ENCODE measurements at places on chromosomes 5 and 9.

GRCh38 chr5:123035918-123036390 is 571 bp downstream of the PPIC start:
- DNase-seq: no peak

- DNase-seq: no peak
Observed at GRCh38 chr5:71452876-71453275, 2.6 kb upstream of the BDP1 start.

DNA sequence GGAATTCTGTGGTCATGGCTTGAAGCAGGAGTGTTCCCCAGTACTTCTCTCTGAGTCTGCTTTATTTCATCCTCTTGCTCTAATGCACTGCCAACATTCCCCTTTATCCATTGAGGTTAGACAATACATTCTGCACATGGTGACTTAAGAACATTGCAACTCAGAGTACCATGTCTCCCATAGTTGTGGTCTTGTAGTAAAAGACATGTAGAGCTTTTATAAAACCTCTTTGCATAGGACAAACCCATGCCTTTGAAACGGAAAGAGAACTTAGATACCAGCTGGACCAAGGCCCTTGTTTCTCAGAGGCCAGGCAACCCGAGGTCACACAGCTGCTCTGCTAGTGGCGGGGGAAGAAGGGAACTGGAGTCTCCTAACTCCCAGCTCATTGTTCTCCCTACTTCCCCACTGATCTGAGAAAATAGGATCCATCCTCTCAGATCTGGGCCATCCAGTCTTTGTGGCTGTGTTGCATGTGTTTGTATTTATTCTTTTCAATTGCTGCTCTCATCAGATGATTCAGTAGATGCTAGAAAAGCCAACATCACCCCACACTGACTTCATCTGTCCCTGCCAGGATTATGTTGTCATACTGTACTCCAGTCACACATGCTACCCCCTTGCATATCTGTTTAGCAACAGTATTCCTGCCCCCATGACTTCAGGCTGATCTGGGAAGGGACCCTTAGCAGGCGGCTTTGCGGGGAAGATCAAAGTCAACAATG is 236.9 kb downstream of the SAXO1 start:
- no peak for DNase-seq

GRCh38 chr9:136339173-136339957 is 12.0 kb downstream of the GPSM1 start:
- DNase-seq: no peak

DNA sequence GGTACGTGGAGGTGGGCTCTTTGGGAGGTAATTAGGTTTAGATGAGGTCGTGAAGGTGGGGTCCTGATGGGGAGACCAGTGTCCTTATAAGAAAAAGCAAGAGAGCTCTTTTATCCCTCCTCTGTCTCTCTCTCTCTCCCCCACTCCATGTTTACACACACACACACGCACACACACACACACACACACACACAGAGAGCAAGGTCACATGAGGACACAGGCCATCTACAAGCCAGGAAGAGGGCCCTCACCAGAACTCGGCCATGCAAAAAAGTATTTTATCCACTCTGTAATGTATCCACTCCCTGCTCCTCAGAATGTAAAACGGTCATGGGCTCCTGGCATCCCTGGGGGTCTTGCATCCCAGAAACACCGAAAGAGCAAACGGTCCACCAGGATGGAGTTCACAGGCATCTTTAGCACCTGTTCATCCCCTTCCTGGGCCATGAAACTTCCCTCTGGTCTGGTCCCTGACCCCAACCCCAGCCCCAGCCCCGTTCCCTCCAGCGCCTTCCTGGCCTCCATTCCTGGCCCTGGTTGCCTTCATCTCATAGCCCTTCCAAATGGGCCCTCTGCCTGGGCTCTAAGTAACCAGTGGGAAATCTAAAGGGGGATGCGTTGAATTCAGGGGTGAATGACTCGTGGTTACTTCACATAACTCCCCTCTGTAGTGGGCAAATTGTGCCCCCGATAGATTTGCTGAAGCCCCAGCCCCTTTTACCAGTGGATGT is 88.8 kb downstream of the NSUN2 start:
- no peak for DNase-seq

- no peak for DNase-seq
Observed at GRCh38 chr9:4243113-4243512, 56.8 kb downstream of the GLIS3 start.

DNA sequence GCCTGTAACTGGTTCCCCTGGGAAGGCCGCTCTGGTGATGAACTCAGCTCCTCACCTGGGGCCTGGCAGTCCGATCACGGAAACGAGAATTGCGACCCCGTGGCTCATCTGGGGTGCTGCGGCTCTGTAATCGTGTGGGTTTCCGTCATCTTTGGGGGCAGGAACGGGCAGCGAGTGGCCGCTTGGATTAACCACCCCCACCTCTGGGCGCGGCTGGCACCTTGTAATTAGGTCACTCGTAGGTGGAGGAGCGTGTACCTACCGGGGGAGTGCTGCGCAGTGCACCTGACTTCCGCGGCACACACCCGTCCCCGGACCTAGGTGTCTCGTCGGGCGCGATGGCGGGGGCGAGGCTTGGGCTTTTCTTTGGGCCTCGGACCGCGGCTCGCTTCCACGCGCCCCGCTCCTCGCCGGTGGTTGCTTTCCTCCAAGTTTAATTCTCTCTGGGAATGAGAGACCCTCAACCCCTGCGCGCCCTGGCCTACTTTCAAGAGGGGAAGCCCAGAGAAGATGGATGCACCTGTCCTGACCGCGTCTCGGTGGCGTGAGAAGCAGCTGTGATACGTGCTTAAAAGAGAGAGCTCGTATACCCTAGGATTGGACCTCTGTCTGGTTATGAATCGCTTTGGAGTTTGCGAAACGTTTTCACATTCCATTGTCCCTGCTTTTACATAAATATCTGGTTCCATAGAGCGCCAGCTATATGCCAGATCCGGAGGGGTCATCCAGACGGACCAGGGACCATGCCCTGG is 744 bp upstream of the PPP2CA start:
- DNase-seq: peak; percentile 46

- DNase-seq: no peak
Observed at GRCh38 chr5:156936972-156937371, 26.1 kb downstream of the TIMD4 start.

- DNase-seq: no peak
Observed at GRCh38 chr5:19685473-19685872, 302.5 kb downstream of the CDH18 start.

DNA sequence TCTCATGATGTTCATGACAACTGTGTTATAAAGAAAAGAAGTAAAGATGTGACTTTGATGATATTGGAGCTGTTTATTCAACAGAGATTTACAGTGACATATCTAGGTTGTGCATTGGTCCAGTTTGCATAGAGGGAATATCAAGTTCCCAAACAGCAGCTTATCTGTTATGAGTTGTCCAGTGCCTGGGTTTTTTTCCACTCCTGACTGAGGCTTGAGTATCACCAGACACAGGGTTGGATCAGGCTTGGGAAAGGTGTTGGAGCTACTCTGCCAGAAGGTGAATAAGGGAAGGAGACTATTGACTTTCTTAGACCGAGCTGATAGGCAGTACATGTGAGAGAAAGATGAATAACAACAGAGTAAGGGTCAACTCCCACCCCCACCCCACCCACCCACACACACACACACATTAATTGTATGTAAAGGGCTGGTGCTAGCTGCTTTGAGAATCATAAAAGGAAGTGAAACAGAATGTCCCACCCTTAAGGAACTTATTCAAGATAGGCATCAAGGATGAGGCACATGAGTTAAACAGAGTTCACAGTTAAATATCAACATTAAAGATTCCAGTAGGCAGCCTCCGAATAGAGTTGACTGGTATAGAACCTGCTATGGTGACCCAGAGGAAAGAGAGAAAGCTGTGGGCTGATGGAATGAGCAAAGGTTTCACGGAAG is 33.0 kb upstream of the RASGRF2 start:
- DNase-seq: no peak

GRCh38 chr5:1893754-1894153 is 11.0 kb upstream of the IRX4 start:
- no peak for DNase-seq

DNA sequence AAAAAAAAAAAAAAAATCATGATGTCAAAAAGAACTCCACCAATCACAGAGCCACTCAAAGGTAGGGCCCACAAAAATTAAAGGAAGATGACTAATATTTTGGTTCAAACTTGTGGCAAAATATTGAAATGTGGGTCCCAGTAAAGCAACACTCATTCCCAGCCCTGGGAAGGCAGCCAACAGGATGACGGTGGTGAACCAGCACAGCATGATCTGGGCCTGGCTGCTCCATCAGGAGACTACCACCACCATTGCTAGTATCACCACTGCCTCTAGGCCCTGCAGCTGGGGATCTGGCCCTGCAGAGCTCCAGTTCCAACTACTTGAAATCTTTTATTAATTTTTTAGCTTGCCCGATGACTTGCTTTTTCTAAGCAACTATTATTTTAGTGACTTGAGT is 206.8 kb upstream of the ITGA1 start:
- no peak for DNase-seq

DNA sequence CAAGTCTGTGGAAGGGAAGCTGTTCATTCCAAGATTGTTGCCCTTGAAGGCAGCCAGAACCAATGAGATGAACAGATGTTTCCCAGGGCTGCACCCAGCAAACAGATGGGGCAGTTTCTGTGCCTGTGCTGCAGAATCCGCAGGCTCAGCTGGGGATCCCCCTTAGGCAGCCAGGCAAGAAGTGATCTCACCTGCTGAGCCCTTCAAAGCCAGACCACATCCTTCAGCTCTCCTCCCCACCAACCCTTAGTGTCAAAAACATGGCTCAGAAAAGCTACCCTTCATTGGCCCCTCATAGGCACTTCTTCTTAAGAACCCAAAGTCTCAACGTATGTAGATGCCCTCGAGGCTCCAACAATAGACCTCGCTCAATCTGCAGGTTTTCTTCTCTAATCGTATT is 626.7 kb downstream of the CCDC171 start:
- DNase-seq: no peak

- DNase-seq: no peak
Observed at GRCh38 chr5:78320401-78320800, 25.9 kb upstream of the AP3B1 start.

Measured in activated naive CD8-positive, alpha-beta T cell treated with anti-CD3 and anti-CD28 coated beads, Interleukin-2, amount 50 U/mL, for 16 hours (primary cell).